ENCODE measurements at places on chromosomes 12 and 14. TPM values are rescaled to one million over a fixed set of nuclear protein-coding genes. Genes with fewer than 3 reads are reported as not detected.
A peak's percentile ranks its signal among the peaks of the same experiment; 100 is the strongest.

GRCh38 chr14:89707086-89707485 lies 247.4 kb downstream of the EFCAB11 start:
- H3K27ac ChIP-seq: no peak overlapping the region
- peaks cover 11% of the 10 kb centered on the region for H3K4me1 ChIP-seq
- no peak for DNase-seq
- H3K4me3 ChIP-seq: no peak overlapping the region

- DNase-seq: no peak
- no peaks in the 10 kb centered on the region for H3K27me3 ChIP-seq
- H3K27ac ChIP-seq: no peak overlapping the region
- H3K36me3 ChIP-seq: no peaks in the 10 kb centered on the region
- peaks cover 10% of the 10 kb centered on the region for H3K4me1 ChIP-seq
These were observed 323.9 kb downstream of the LRIG3 start for GRCh38 chr12:58596381-58596780.

ANKS1B gene
- 65.9 TPM for total RNA-seq

ATG14 gene
- 26.0 TPM for total RNA-seq

- peaks cover 16% of the 10 kb centered on the region for H3K36me3 ChIP-seq
- peak overlapping the region; percentile 96 for H3K27ac ChIP-seq
- H3K4me1 ChIP-seq: peaks cover 83% of the 10 kb centered on the region
- peak overlapping the region; percentile 88 for H3K4me3 ChIP-seq
These were observed 94.3 kb downstream of the RFLNA start for GRCh38 chr12:124389138-124389724.

FAIM2 gene
- total RNA-seq: 2.8 TPM

SMIM41 gene
- total RNA-seq: not detected

- H3K27me3 ChIP-seq: no peaks in the 10 kb centered on the region
- DNase-seq: no peak
- H3K27ac ChIP-seq: no peak overlapping the region
- no peak overlapping the region for H3K4me3 ChIP-seq
These were observed 2.4 kb downstream of the RNASE8 start for GRCh38 chr14:21059842-21060613.

- H3K4me3 ChIP-seq: peak overlapping the region; percentile 71
- peaks cover 14% of the 10 kb centered on the region for H3K4me1 ChIP-seq
- no peak for DNase-seq
- H3K36me3 ChIP-seq: no peaks in the 10 kb centered on the region
- no peak overlapping the region for H3K27ac ChIP-seq
- H3K27me3 ChIP-seq: no peaks in the 10 kb centered on the region
These were observed 10.3 kb downstream of the SLC6A12 start for GRCh38 chr12:203462-204260.

GRCh38 chr12:83404521-83404920 lies 717.8 kb downstream of the TMTC2 start:
- H3K27ac ChIP-seq: no peak overlapping the region
- no peaks in the 10 kb centered on the region for H3K4me1 ChIP-seq
- no peaks in the 10 kb centered on the region for H3K27me3 ChIP-seq
- no peak overlapping the region for H3K4me3 ChIP-seq
- no peaks in the 10 kb centered on the region for H3K36me3 ChIP-seq
- no peak for DNase-seq

DNA sequence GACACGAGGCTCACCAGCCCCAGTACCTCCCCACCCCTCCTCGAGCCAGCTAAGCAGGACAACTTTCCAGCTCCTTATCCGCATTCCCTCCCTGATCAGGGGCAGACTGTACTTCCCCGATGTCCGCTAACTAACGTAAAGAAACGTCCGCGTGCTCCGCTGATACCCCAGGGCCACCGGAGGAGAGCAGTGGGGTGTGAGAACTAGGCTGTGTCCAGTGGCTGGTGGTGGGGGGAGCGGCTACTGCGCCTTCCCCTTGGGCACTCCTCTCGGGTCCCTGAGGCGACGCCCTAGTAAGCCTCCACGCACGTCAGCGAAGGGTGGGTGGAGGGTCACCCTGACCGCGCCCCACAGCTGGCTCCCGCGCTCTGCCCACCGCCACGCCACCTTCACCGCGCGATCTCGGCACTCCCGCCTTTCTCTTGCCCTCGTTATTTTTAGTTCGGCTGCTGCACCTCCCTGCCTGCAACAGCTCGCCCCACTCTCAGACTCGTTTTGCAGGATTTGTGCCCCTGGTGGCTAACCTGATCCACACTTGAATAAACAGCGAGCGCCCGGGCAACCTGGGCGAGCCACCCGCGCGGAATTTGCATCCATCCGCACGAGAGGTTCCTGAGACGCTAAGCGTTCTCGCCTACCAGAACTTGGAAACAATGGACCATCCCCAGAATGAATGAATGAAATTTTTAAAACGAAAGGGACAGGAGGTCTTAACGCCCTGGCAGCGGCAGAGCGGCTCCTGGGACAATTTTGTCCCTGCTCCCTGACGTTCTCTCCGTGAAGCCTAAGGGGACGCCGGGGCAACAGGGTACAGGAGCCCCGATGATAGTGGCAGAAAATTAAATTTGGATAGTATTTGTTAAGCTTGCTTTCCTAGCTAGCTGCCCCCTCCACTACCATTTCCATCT lies 6.9 kb upstream of the BMP4 start:
- no peak for DNase-seq
- H3K27ac ChIP-seq: no peak overlapping the region
- peaks cover 12% of the 10 kb centered on the region for H3K4me1 ChIP-seq
- H3K27me3 ChIP-seq: no peaks in the 10 kb centered on the region
- no peaks in the 10 kb centered on the region for H3K36me3 ChIP-seq

- H3K27me3 ChIP-seq: no peaks in the 10 kb centered on the region
- no peaks in the 10 kb centered on the region for H3K36me3 ChIP-seq
- no peak overlapping the region for H3K4me3 ChIP-seq
- no peak overlapping the region for H3K27ac ChIP-seq
- DNase-seq: no peak
- H3K4me1 ChIP-seq: peaks cover 8% of the 10 kb centered on the region
These were observed 14.1 kb upstream of the NCOR2 start for GRCh38 chr12:124581307-124582107.

PTPRO gene
- 11.9 TPM for total RNA-seq

DNA sequence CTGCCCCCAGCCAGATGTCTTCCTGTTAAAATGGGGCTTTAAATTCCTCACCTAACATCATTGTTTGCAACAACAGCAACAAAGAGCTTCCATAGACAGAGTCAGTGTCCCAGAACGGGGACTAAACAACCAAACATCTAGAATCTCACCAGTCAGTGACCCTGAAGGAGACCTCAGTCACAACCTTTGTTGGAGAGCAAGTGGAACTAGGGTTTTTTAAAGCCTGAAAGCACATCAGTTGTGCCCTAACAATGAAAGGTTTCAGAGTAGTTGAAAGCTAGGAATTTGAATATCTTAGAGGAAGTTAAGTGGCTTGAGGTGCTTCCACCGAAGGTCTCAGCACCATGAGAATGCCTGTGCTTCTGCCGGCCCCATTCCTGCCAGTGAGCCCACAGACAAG lies 5.0 kb upstream of the ALDH2 start:
- peaks cover 29% of the 10 kb centered on the region for H3K4me1 ChIP-seq
- H3K36me3 ChIP-seq: no peaks in the 10 kb centered on the region
- DNase-seq: no peak
- H3K27ac ChIP-seq: no peak overlapping the region
- no peaks in the 10 kb centered on the region for H3K27me3 ChIP-seq

- H3K36me3 ChIP-seq: no peaks in the 10 kb centered on the region
- no peak overlapping the region for H3K4me3 ChIP-seq
- DNase-seq: no peak
- peaks cover 28% of the 10 kb centered on the region for H3K4me1 ChIP-seq
- no peak overlapping the region for H3K27ac ChIP-seq
These were observed 58.3 kb downstream of the VCPKMT start for GRCh38 chr14:50058113-50058512.

- peaks cover 8% of the 10 kb centered on the region for H3K36me3 ChIP-seq
- peaks cover 10% of the 10 kb centered on the region for H3K4me1 ChIP-seq
- H3K27me3 ChIP-seq: no peaks in the 10 kb centered on the region
- H3K4me3 ChIP-seq: peak overlapping the region; percentile 82
These were observed 764 bp downstream of the RBM25 start for GRCh38 chr14:73058922-73059673.

GRCh38 chr14:61285364-61285763 lies 4.2 kb upstream of the TMEM30B start:
- peaks cover 10% of the 10 kb centered on the region for H3K4me1 ChIP-seq
- no peaks in the 10 kb centered on the region for H3K36me3 ChIP-seq
- H3K4me3 ChIP-seq: no peak overlapping the region
- H3K27me3 ChIP-seq: no peaks in the 10 kb centered on the region
- no peak for DNase-seq

DNA sequence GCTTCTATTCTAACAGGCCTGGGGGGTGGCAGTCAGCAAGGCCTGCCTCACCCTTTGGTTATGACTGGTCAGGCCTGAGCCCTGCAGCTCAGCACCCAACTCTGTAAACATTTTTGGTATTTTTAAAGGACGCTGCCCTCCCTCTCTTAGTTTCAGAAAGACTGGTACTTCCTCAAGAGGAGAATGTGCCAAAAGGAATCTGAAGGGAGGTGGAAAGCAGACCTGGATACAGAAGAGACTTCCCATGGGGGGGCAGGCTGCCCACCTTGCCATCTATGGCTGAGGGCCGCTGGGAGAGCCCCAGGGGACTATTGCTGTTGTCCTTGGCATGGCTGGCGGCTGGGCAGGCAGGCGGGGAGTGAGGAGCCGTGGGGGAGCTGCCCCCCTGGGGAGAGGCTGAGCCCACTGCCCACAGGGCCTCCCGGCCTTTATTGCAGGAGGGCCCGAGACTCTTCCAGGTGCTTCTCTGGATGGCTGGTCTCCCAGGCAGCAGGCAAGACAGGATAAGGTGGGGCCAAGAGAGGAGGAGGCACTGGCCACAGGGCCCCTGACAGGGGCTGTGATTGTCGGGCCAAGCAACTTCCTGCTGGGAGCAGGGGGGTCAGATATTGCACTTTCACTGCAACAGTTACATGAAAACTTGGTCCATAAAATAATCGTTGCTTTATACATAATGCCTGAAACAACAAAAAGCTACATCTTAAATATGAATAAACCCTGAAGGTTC lies 3.5 kb downstream of the ARL6IP4 start:
- peaks cover 44% of the 10 kb centered on the region for H3K4me1 ChIP-seq
- no peak for DNase-seq
- peaks cover 4% of the 10 kb centered on the region for H3K36me3 ChIP-seq
- peak overlapping the region; percentile 55 for H3K4me3 ChIP-seq
- peak overlapping the region; percentile 82 for H3K27ac ChIP-seq

FAM181A gene
- total RNA-seq: not detected

- H3K27me3 ChIP-seq: no peaks in the 10 kb centered on the region
- no peaks in the 10 kb centered on the region for H3K4me1 ChIP-seq
- H3K4me3 ChIP-seq: no peak overlapping the region
- no peak for DNase-seq
These were observed 42.3 kb downstream of the INSM2 start for GRCh38 chr14:35576260-35576659.

SERPINA5 gene
- total RNA-seq: 6.8 TPM

DNA sequence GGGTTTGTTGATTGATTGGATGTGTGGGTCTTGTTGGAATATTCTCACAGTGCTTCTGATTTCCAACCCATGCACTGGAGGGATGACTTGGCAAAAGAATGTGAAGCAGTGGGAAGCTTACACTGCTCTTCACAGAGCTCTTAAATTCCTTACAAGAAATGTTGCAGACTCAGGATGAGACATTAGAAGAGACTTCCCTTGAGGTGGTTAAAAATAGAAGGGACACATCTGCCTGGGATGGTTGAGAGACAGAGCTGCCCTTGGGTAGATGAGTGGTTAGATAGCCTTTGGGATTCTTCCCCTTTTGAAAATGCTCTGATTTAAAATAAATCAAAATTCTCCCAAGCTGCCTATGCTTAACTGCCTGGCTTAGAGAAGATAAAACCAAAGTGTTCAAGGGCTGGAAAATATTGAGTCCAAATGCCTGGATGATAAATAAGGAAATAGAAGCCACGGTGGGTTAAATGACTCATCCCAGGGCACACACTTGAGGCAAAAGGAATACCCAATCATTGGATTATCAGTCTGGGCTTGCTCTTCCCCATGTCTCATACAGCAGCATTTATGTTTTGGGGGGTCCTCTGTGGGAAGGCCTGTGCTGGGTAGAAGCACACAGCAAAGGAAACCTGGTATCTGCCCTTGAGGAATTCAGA lies 264.3 kb downstream of the AKAP6 start:
- DNase-seq: no peak
- H3K27ac ChIP-seq: no peak overlapping the region
- peaks cover 7% of the 10 kb centered on the region for H3K4me1 ChIP-seq
- no peaks in the 10 kb centered on the region for H3K36me3 ChIP-seq
- no peak overlapping the region for H3K4me3 ChIP-seq

GRCh38 chr12:28700161-28700560 lies 448.9 kb upstream of the FAR2 start:
- no peaks in the 10 kb centered on the region for H3K27me3 ChIP-seq
- no peak overlapping the region for H3K4me3 ChIP-seq
- no peaks in the 10 kb centered on the region for H3K4me1 ChIP-seq
- no peak for DNase-seq

DNA sequence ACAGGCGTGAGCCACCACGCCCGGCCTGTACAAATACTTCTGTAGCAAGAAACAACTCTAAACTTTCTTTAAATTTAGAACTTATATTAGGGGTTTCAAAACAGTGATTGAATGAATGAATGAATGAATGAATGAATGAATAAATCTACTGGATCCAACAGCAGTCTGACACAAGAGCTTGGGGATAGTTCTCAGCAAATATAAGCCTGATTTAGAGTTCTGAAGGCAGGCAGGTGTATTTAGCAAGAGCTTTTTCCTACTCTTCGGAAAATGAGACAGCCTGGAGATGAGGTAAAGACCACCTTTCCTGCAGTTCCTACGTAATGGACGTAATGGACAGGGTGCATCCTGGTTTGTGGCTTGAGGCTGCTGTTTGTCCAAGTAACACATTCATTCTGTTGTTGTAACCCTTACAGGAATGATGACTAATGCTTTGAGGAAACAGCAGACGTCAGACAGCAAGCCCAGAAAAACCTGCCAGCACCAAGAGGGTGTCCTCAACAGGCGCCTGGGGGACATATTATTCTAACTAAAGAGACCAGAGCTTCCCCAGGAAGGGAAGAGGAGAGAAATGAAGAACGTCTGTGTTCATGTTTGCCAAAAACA lies 277.4 kb upstream of the SOX5 start:
- peak overlapping the region; percentile 16 for H3K4me3 ChIP-seq
- H3K36me3 ChIP-seq: no peaks in the 10 kb centered on the region
- peaks cover 11% of the 10 kb centered on the region for H3K4me1 ChIP-seq
- H3K27me3 ChIP-seq: no peaks in the 10 kb centered on the region
- H3K27ac ChIP-seq: peak overlapping the region; percentile 18
- DNase-seq: peak; percentile 26

DNA sequence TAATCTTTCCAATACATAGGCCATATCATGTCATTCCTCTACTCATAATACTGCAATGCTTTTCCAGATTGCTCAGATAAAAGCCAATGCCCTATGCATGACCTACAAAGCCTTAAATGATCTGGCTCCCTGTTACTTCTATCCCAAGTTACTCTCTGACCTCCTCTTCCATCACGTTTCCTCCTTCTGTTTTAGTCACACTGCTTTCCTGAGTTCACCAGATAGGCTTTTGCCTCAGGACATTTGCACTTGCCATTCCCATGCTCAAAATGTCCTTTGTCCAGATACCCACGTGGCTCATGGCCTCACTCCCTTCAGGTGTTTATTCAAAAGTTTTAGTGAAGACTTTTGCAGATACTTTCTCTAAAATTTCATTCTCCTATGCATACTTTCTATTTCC lies 138.7 kb upstream of the PRICKLE1 start:
- no peaks in the 10 kb centered on the region for H3K36me3 ChIP-seq
- no peak for DNase-seq
- H3K4me3 ChIP-seq: no peak overlapping the region
- no peaks in the 10 kb centered on the region for H3K4me1 ChIP-seq
- no peaks in the 10 kb centered on the region for H3K27me3 ChIP-seq

KRT78 gene
- not detected for total RNA-seq

TMEM121 gene
- total RNA-seq: 5.5 TPM

GRCh38 chr14:56092763-56093162 lies 25.4 kb upstream of the PELI2 start:
- H3K4me1 ChIP-seq: no peaks in the 10 kb centered on the region
- H3K4me3 ChIP-seq: no peak overlapping the region
- H3K27me3 ChIP-seq: no peaks in the 10 kb centered on the region
- no peak overlapping the region for H3K27ac ChIP-seq
